ENCODE measurements at places on chromosomes 11 and 22. TPM values are rescaled to one million over a fixed set of nuclear protein-coding genes. Genes with fewer than 3 reads are reported as not detected.

B3GAT1 gene
- not detected for total RNA-seq

SESN3 gene
- 14.7 TPM for total RNA-seq

SORL1 gene
- total RNA-seq = 31.8 TPM

RFPL2 gene
- not detected for total RNA-seq

MRPL17 gene
- total RNA-seq = 25.1 TPM

KCNE3 gene
- 0.43 TPM for total RNA-seq

PDGFD gene
- under 0.01 TPM for total RNA-seq

OR8A1 gene
- total RNA-seq = not detected

CCDC87 gene
- 0.21 TPM for total RNA-seq

GPR137 gene
- 11.0 TPM for total RNA-seq

ACTN3 gene
- under 0.01 TPM for total RNA-seq

SLC7A4 gene
- total RNA-seq = 0.68 TPM

C22orf42 gene
- not detected for total RNA-seq

GP1BB gene
- 1.9 TPM for total RNA-seq

INSC gene
- total RNA-seq = 0.68 TPM

BTBD18 gene
- total RNA-seq = not detected

SLC5A1 gene
- total RNA-seq = 1.4 TPM

FAM180B gene
- total RNA-seq = not detected

MIOX gene
- 0.14 TPM for total RNA-seq

LAYN gene
- total RNA-seq = 7.2 TPM

NAALAD2 gene
- not detected for total RNA-seq

POU2F3 gene
- 0.68 TPM for total RNA-seq
